ENCODE measurements at places on chromosomes 4 and X. TPM values are rescaled to one million over a fixed set of nuclear protein-coding genes. Genes with fewer than 3 reads are reported as not detected.

TCEANC gene
- 1.2 TPM for total RNA-seq

RUFY3 gene
- total RNA-seq: 32.9 TPM

XAGE1B gene
- not detected for total RNA-seq

XPNPEP2 gene
- not detected for total RNA-seq

LONRF3 gene
- total RNA-seq: 3.1 TPM

CCKAR gene
- total RNA-seq: not detected

MAP9 gene
- 0.32 TPM for total RNA-seq

P2RY4 gene
- total RNA-seq: not detected

ADGRA3 gene
- 43.0 TPM for total RNA-seq

PABPC1L2B gene
- not detected for total RNA-seq

GAB3 gene
- total RNA-seq: 0.69 TPM

ATP8A1 gene
- total RNA-seq: 1.9 TPM

Data from HCT116 (cell line).